ENCODE measurements at places on chromosomes 5 and 9.

- DNase-seq = no peak
Measured at GRCh38 chr9:135801070-135801469, 99.1 kb downstream of the KCNT1 start.

DNA sequence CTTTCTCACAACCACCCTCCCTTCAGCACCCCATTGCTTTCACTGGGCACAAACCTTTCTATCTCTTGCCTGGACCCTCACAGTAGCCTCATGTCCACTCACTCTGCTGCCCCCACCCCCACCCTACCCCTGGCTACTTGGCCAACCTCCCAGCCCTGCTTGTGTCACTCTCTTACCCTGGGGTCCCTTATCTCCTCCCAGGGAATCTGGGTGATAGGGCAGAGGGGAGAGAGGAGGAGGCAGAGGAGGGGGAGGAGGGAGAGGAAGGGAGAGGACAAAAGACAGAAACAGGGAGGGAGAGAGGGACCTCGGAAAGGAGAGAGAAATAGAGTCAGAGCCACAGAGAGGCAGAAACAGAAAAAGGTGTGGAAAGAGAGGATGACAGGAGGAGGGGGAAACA, 25.0 kb upstream of the KIF12 start:
- DNase-seq = no peak

- no peak for DNase-seq
Measured at GRCh38 chr5:75509956-75510355, 1.5 kb downstream of the CERT1 start.

DNA sequence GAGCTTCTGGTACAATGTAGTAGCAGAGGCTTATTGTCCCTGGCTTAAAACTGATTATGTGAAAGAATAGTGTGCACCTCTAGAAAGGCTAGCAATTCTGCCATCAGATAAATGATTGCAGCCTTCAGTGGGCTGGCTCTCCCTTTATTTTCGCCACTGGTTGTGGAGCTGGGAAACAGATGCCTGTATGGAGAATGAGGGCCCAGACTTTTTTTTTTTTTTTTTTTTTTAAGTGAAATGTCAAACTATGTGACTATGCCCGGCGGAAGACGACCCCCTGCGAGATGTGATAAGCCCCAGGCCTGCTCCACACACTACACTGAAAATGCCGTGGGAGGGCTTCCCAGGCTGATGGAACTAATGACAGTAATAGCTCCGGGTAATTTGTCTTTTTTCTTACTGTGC, 28.7 kb downstream of the ISL1 start:
- DNase-seq = no peak

- no peak for DNase-seq
Measured at GRCh38 chr5:110638970-110639902, 87.2 kb downstream of the TMEM232 start.
